Uterus (tissue), 4 donors: ENCODE measurements at places on chromosomes 3 and 15. TPM values are rescaled to one million over a fixed set of nuclear protein-coding genes. Genes with fewer than 3 reads are reported as not detected.

DNA sequence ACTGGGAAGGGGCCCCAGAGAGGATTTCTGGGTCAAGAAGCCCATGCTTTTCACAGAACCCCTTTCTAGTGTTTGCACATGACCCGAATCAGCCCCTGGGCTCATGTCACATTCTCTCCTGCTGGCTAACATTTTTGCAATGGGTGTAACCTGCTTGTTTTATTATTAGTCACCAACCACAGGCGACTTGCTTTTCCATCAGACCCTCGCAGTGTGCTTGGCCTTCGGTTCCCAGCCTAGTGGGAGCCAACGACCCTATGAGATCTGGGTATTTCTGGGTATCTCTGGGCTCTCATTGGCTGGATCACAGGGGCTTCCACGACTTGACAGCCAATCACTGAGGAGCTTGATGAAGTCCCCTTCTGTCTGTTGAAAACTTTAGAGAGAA, 11.0 kb upstream of the FBLN2 start:
- DNase-seq = no peak

DNA sequence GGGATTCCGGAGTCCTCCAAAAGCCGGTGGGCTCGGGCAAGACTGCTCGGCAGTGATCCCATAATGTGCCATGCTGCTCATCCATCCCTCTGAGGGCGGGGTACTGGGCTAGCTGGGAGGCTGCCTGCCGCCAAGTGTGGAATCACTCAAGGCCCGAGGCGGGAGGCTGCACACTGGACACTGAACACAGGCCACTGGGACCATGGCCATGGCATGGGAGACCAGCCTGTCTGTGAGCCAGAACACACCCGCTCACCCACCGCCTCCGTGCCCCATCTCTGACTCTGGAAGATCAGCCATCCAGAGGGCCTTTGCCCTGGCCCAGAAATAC, 1.4 kb downstream of the C3orf22 start:
- peak; percentile 5 for DNase-seq

DNA sequence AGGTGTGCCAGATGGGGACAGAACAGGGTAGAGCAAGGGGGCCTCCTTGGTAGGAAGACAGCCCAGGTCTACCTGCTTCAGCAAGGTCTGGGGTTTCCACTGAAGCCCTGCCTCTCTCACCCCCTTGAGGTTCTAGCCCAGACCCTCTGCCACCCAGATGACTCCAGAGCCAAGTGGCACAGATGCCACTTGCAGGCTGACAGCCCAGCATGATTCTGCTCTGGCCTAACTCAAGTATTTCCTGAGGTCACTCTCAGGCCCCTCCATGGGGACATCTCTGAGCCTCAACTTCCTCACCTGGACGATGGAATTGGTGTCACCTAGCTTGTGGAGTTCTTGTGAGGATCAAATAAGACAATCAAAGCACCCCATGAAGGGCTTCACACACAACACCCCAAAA, 23.9 kb downstream of the PLXNB1 start:
- DNase-seq = no peak

DNA sequence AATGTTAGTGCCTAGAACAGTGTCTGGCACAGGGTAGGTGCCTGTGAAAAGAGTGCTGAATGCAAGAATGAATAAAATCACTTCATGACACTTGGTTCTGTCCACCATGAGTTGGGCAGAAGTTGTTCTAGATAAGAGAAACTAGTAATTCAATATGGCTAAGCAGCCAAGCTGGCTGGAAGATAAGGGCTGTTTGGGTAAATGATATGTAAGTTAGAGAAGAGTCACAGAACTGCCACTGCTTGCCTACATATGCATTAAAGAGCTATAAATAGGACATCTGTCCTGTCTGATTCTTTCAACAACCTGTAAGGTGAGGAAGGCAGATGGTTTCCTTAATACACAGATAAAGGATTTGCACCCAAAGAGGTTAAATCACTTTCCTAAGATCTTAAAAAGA, 13.1 kb downstream of the MTMR10 start:
- no peak for DNase-seq

- no peak for DNase-seq
Measured at GRCh38 chr3:80227216-80227615, 459.4 kb upstream of the ROBO1 start.

GRCh38 chr3:188243124-188243795, 89.3 kb downstream of the LPP start:
- no peak for DNase-seq

GRCh38 chr3:123244128-123244527, 42.4 kb downstream of the SEC22A start:
- no peak for DNase-seq

ZNF620 gene
- 5.9 TPM for total RNA-seq

C3orf80 gene
- total RNA-seq = not detected

PPM1L gene
- total RNA-seq = 27.9 TPM

RHOA gene
- total RNA-seq = 442 TPM

SLC9C1 gene
- 0.49 TPM for total RNA-seq

PGBD4 gene
- total RNA-seq = 1.5 TPM

NLGN1 gene
- total RNA-seq = 44.8 TPM

SLC6A20 gene
- not detected for total RNA-seq

LRRIQ4 gene
- 0.14 TPM for total RNA-seq

LRRC2 gene
- 1.0 TPM for total RNA-seq
